T1000 (cell line): ENCODE measurements at places on chromosomes 1 and 21.
A peak's percentile ranks its signal among the peaks of the same experiment; 100 is the strongest.

GRCh38 chr1:11977625-11978024 is 2.6 kb upstream of the MFN2 start:
- no peak for DNase-seq

GRCh38 chr1:5891736-5892135 is 100.5 kb downstream of the NPHP4 start:
- no peak for DNase-seq

DNA sequence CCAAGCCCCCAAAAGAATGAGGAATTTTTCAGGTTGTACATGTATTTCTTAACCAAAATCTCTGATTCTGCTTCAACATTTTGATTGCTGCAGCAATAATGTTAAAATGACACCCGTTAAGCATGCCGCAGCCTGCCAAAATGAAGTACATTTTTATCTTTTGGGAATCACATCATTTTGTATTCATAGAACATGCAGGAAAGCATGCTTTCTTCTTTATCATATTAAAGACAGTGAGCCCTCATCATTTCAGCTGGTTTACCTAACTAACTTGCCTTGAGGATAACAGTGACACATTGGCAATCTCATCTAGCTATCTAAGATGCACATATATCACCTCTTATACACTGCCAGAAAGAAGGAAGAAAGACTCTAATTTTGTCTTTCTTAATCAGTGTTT is 299.2 kb downstream of the LTN1 start:
- DNase-seq = no peak

- DNase-seq = no peak
Observed at GRCh38 chr1:24704411-24705259, 40.6 kb upstream of the CLIC4 start.

DNA sequence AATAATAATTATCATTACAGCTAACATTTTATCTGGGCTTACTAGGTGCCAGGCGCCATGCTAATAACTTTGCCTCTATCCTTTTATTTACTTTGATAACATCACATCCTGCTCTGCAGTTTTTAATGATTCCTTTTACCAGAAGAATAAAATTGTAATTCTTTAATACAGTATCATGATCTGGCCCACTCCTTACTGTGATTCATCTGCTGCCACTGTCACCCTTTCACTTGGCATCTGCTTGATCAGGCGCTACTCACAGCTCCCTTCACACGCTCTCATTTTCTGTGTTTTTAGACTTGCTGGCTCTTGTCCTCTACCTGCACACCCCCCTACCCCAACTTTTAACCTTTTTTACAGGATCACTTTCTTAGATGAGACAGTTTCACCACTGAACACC is 167.5 kb downstream of the NTMT2 start:
- no peak for DNase-seq

DNA sequence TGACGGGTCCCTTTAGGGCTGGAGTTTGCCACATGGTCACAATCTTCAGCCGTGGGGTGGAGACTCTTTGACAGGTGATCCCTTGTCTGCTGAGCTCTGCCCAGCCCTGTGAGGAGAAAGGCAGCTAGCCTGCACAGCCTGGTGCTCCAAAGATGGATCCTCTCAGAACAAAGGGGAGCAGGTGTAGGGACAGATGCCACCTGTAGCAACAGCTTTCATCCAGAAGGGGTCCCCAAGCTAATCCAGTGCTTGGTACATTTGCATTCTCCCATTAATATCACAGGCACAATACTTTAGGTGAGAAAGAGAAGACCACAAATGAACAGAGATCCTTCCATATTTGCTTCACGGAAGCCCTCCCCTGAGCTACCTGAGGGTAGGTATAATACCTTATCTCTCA is 93.2 kb downstream of the CCDC185 start:
- no peak for DNase-seq

DNA sequence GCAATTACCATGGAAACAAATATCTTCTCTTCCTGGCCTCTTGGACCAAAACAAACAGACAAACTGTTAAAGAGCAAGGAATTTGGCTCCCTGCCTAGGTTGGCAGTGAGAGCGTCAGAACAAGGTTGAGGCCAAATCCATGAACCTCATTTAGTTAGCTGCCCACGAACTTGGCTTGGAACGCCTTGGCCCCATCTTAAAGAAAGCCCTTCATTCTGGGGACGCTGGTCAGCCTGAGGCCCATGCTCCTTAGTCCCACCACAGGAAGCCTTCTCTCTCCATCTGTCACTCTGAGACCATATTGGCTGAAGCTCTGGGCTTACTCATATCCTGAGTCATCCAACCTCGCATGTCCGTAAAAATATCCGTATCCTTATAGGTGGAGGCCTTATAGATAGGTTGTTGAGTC is 62.4 kb upstream of the DIRAS3 start:
- DNase-seq = peak; percentile 44

DNA sequence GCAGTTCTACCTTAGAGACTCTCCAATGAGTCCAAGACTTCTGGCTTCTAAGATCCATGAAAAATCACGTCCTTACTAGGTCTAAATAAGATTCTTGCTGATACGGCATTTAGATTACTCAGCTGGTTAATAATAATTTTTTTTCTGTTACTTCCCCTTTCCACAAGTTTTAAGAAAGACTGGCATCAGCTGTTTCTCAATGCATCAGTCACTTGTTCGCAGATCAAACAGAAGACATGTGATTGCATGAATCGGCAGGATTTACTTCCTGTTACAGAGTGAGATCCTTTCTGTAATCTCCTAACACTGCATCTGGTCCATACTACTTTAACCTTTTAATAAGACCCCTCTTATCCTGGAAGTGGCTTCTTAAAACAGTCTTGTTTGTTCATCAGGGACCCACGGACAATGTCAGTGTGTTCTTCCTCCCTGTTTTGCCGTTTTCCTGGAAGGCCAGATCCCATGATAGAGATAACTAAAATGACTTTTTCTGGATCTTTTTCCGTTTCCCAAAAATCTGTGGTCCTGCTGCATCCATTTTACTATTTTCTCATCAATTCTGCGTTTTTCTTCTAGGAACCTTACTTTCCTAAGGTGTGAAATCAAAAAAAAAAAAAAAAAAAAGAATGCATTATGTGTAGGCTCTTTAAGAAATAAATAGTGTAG is 6.1 kb downstream of the NPL start:
- no peak for DNase-seq

GRCh38 chr1:50237056-50237455 is 128.3 kb downstream of the ELAVL4 start:
- DNase-seq = no peak

DNA sequence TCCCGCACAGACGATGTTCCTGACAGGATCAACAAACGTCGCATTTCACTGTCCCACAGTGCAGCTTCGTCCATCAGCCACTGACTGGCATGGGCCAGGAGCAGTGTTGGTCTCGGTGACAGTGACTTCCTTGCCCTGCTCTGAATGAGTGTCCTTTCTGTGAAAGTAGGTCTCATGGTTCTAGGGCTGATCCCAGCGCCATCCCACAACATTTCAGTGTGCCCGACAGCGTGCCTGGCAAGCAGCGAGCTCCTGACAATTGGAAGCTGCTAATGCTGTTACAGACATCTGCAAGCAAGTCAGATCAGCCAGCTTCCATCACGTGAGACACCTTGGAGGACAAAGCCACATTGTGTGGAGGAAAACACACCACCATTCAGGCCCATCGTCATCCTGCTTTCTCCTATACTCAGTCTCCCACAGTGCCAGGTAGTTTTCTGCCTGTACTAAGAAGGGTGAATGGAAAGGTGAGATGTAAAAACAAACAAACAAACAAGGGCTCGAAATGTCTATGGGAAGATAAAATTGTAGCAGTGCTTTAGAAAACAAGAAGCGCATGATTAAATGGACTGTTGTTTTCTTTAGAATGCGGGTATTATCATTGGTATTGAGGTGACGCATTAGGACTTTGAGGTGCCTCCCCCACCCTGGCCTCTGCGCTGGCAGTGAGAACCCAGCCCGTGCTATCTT is 21.9 kb downstream of the ERRFI1 start:
- no peak for DNase-seq

DNA sequence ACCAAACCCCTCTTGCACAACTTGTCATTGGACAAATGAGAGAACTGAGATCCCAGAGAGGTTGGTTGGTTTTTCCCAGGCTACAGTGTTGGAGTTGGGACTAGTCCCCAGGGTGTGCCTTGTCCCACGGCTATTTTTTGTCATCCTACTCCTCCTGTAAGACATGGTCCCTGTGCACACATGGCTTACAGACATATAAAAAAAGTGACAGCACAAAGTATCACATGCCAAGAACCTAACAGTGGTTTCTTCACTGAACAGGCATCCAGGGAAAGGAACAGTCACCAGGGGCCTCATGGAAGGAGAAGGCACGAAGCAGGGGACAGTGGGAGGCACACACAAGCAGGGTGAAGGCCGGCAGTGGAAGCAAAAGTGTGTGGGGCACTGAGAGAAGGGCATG is 36.5 kb downstream of the SERBP1 start:
- DNase-seq = no peak

GRCh38 chr21:31552826-31553225 is 106.7 kb upstream of the SOD1 start:
- no peak for DNase-seq

DNA sequence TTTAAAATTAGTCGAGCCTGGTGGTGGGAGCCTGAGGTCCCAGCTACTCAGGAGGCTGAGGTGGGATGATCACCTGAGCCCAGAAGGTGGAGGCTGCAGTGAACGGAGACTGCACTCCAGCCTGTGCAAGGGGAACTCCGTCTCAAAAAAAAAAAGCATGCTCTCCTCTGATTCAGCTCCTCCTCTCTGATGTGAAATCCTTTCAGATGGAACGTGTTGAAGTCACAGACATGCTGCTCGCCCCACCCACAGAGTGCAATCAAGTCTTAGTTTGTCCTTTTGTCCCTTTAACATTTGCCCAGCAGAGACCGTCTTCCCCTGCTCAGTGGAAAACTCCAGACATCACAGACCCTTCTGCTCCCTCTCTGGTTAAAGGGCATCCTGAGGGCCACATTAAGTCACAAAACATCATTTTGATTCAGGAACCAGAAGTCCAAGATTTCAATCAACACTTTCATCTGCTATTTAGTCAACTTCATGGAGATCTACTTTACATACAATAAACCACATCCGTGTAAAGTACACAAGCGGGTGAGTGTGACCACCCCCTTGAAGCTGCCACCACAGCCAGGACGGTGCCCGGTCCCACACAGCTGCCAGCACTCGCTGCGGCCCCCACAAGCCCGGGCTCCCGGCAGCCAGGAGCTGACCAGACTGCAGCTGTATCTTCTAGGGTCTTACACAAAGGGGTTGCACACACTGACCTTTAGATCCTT is 18.9 kb upstream of the RNF223 start:
- DNase-seq = no peak

GRCh38 chr1:160520582-160520981 is 2.5 kb downstream of the SLAMF6 start:
- no peak for DNase-seq

- no peak for DNase-seq
Observed at GRCh38 chr21:20272791-20273362, 725.3 kb upstream of the NCAM2 start.

DNA sequence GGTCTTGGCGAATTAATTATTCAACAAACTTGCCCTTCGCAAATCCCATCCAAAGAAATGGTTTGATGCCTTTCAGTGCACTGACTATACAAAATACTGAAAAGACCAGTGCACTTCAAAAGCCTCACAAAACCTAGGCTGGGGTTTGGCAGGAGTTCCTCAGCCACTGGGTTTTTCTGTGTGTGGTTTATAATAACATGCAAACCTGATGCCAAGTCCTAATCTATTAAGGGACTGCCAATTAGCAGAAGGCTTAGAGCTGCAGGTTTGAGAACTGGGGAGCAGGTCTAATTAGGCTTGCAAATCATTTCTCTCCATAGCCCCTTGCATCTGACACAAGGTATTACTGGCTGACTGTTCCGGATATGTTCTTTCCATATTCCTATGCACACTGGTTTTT is 27.7 kb downstream of the PLPP3 start:
- no peak for DNase-seq

DNA sequence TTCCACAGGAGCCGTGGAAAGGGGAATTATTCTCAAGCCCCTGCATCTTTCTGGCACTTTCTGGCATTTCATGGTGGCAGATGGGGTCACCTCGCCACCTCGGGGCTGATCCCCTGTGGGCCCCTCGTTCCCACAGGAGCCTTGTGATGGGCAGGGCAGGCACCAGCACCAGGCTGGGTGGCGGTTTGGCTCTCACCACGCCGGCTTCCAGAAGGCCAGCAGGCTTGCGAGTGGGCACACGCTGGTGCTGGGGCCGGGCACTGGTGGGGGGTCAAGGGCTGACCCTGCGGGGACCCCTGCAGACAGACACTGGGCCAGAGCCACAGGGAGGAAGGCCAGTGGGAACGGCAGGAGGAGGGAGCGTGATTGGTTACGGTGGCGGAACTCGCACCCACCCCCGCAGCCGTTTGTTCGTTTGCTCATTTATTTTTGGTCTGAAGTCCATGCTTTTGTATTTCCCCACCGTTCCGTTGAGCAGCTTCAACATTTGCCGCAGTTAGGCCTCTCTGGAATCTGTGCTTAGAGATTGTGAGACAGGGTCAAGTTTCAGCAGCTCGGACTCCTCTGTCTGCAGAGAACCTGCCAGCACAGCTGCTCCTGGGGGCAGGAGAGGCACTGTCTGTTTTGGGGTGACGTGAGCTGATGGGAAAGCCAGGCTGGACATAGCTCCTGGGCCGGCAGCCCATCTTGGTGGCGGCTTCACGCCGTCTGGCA is 5.3 kb downstream of the COL18A1 start:
- no peak for DNase-seq

DNA sequence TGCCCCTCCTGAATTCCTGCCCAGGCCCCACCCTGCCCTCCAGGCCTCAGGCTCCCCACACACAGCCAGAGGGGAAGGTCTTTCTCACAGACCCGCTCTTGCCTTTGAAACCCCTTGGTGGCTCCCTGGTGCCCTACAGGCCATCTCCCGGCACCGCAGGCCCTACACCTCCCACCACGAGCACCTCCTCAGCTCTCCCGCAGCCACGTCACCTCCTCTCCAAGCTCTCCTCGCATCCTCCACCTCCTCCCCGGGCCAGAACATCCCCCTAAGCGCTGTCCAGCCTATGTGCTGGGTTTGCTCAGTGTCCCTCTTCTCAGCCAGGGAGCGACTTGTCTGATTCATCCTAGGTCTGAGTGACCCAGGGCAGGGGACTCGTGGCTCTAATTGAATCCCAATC is 66.4 kb downstream of the DMRTB1 start:
- DNase-seq = no peak

GRCh38 chr1:202283379-202283844 is 58.3 kb downstream of the UBE2T start:
- DNase-seq = peak; percentile 84

DNA sequence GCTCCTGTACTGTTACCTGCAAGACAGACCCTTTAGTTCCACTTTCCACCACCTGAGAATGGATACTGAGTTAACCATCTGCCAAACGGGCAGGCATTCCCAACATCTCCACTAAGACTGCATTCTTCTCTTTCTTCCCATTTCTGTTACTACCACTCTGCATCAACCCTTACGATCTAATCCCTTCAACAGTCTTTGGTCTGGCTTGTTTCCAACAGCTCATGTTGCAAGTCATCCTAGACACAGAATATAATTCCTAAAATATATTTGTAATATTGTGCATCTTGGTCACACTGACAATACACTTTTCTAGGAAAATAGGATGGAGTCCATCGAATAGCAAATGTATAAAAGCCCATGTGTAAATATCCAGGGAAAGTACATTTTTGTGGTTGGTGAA is 166.7 kb downstream of the SIPA1L2 start:
- no peak for DNase-seq

- DNase-seq = no peak
Observed at GRCh38 chr1:179742717-179743678, at the start of gene FAM163A. FAM163A (plus strand) TSS chr1:179743291; CDS start chr1:179813098, 69,807 bp downstream.
